ENCODE measurements at places on chromosomes 4 and X.

GRCh38 chr4:55500072-55500471, 46.6 kb downstream of the CLOCK start:
- no peak for DNase-seq

- no peak for DNase-seq
Observed at GRCh38 chr4:91909963-91910362, 393.8 kb upstream of the GRID2 start.

DNA sequence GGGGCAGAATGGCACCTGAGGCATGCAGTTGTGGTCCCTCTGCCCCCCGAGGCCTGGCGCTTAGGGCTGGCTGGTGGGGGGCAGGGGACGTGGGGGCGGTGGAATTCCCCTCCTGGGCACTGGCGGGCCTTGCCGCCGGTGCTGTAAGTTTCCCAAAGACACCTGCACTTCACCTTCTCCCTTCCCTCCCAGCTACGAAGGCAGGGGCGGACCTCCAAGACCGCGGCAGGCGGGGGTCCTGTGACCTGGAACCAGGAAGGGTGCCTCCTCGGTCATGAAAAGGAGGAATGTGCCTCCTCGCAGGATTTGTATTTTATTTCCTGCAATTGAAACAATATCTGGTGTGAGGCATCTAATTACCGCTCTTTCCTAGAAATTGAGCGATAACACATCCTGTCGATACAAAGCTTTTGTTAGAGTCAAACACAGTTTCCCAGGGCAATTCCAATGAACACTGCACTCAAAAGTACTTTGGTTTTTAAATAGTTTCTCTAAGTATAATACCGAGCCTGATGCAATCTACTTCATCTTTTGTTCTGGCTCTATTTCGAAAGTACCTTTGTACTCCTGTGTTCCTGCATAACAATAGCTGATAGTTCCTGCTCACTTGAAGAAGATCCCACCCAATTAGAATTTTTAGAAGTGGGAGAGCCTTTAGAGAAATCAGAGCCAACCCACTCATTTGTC, 12.3 kb upstream of the ADRA2C start:
- no peak for DNase-seq

DNA sequence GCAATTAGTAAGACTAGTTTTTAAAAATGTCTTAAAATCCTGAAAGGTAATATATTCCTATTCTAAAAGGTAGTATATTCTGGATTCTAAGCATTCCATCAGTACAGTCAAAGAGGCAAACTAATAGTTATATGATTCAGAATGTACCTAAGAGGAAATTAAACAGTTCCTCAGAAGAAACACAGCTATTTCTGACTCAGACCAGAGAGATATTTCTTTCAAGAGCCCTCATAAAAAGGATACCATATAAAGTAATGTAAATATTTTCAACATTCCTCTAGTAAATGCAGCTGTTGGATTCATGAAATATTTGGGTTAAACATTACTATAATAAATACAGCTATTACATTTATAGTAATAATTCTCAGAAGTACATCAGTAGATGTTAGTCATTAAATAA, 358.3 kb downstream of the MAGEB5 start:
- no peak for DNase-seq

DNA sequence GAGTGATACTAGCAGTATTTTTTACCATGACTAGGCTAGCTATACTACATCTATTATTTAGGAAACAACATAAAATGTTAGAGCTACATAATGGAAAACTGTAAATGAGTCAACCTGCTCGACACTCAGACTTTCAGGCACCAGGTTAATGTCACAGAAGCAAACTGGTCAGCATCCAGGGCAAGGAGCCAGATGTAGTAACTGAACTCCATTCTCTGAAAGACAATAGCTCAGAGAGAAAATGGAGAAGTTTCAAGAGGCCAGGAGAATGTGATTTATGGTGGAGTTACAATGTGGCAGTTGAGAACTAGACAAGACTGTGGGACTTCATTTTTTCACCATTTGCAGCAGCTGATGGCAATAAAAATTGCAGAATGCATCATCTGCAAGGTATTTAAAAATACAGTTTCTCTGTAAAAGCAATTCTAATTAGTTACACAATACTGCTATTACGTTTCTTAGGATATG, 342.7 kb upstream of the PABPC4L start:
- no peak for DNase-seq

DNA sequence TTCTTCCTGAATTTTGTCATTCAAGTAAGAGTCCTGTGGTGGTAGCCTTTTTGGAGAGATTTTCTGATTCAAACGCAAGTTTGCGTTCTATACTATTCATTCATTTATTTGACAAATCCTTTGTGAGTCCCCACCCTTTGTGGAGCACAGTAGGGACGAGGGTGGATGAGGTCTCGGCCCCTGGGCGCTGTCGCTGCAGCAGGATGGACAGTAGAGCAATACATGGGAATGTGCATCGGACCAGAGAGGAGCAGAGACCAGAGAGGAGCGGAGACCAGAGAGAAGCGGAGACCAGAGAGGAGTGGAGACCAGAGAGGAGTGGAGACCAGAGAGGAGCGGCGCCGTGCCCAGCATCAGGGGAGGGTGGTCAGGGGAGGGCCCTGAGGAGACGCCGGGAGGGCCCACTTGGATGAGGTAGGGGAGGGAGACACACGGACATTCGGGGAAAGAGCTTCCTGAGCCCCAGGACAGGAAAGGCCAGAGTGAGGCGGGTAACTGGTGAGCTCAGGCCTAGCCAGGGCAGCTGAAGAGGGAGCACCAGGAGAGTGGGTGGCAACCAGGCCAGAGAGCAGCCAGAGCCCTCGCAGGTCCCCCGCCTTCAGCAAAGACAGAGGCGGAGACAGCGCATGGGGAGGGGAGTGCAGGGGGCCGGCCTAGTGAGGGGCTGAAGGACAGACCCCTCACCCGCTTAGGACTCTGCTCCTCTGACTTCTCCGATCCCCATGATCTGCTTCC, 67.3 kb downstream of the NAT8L start:
- DNase-seq = no peak

- DNase-seq = no peak
Observed at GRCh38 chr4:152610131-152610530, 69.7 kb downstream of the TMEM154 start.

GRCh38 chr4:100417565-100417964, 100.3 kb downstream of the EMCN start:
- DNase-seq = no peak

DNA sequence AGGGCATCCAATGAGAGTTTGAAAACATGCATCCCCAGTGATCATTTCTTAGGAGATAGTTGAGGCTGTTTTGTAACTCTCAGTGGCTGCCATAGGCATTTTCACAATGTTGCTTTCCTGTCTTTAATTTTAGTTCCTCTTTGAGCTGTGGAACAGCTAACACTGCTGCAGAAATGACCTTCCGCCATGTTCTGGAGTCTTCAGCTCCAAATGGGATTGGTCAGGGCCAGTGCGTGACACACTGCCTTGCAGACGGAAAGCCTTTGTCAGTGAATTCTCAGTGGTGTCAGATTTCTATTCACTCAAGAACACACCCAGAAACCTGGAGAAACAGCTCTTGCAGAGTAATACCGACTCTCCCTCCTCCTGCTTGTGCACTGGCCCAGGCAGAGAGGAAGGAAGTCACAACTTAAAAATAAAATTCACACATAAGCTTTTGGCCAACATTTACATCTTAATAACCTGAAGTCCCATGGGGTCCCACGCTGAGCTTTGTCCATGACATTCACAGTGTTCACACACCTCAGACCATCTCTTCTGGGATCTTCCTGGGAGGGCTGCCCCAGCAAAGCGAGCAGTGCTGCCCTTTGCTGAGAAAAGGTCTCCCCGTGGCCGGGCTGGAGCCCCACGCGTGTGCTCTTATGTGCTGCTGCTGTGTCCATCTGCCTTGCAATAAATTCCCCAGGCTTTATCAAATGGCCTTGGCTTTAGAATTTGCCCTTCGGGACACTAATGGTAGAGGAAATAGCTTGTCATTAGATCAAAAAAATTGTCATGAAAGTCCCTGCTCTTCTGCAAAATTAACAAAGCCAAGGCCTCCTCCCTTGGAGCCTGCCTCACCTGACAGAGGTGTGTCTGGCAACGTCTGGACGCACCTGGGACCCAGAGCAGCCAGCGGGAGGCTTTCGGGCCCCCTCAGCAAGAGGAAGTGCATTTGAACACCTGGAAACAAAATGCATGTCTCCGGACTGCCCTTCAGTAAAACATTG, 126.8 kb downstream of the IRF2 start:
- peak; percentile 80 for DNase-seq

- DNase-seq = no peak
Observed at GRCh38 chr4:84753321-84753972, 170.5 kb downstream of the CDS1 start.

- no peak for DNase-seq
Observed at GRCh38 chrX:15939737-15940136, 85.1 kb upstream of the AP1S2 start.

- DNase-seq = no peak
Observed at GRCh38 chrX:135893294-135893817, at the start of the genes CT45A10 and SAGE1. TSS of gene CT45A10 (minus strand) at chrX:135893444. CDS start at chrX:135885344, 8,100 bp downstream. TSS of gene SAGE1 (plus strand) at chrX:135893716. CDS start at chrX:135896243, 2,527 bp downstream.

DNA sequence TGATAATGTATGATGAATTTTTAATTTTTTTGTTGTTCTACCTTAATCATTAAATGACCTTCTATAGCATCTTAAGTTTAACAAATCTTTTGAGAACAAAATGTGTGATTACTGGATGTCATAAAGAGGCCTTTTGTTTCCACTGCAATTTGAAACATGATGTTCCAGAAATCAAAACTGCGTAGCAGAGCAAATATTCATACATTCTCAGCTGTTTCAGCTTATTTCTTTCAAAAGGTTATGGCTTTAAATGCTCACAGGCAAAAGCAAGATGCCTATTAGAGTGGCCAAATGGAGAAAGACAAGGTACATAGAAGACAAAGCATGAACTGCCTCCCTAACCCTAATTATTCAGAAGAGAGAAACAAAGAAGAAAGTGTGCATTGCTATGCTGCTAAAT, 233.0 kb upstream of the SLC7A11 start:
- DNase-seq = no peak

DNA sequence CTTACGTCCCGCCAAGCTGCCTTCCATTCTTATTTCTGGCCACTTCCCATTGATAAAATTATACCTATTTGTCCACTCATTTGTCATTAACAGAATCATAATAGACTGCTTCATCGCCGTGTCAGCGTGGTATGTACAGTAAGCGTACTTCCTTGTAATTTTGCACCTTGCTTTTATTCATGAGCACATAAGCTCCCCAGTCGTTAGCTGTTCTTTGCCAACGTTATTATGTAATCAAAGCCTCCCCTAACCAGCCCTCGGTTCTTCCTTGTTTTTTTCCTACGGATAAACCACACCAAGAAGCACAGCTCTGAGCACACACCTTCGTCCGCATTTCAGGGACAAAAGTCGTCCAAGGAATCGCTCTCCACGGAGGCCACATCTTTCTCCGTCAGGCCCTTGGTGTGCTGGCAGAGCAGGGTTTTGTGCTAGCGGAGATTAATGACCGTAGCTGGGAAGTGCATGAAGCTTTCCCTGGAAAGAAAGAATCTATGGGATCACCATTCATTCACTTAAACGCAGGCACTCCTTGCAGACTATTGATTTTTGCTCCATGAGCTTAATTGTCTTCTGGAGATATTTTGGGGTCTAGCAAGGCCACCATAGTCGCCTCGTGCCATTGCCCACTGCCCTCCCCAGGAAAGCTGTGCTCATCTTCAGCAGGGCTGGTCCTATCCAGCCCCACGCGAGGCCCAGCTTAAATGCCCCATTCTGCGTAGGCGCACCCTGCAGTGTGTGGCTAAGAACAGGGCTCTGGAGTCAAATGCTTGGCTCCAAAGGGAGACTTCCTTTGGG, 200.9 kb upstream of the PSAPL1 start:
- DNase-seq = no peak

GRCh38 chr4:112290341-112290740, 4.6 kb upstream of the TIFA start:
- DNase-seq = no peak

DNA sequence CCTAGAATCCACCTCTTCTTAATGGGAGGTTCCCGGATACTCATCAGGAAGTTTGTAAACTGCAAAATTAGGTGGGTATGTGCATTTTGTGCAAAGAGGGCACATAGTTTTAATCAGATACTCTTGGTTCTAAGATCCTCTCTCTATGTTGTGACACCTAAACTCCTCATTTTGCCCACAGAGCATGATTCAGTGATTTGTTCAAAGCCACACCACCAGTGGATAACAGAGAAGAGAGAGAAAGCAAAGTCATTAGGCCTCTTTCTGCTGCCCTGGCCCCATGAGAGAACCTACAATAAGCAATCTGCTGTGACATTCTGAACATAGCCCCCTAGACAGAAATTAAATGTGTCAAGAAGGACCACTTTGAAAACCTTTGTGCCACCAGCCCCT, 72.3 kb upstream of the STIM2 start:
- no peak for DNase-seq

DNA sequence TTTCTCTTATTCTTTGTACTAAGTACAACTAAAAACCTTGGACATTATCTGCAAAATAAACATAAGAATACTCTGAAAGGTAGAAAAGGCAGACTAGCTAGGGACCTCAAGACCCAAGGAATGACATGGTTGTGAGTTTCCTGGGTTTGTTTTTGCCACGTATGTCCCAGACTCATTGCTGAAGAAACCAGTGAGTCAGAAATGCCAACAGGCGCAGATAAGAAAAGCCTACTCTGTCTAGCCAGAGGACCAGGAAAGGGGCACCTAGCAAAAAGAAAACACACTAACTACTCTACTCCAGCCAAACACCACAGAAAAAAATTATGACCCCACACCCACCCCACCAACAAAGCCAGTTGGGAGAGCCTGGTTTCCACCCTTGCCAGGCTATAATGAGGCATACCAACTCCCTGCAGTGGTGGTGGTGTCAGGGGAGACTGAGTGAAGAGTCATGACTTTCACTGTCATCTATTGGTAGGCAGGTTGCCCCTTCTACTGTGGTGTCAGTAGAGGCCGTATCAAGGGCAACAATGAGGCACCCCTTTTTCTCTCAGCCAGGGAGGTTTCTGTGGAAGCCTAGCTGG, 10.9 kb downstream of the MTMR1 start:
- no peak for DNase-seq
